Heart left ventricle (tissue), 16 donors: ENCODE measurements at places on chromosomes 4 and X. TPM values are rescaled to one million over a fixed set of nuclear protein-coding genes. Genes with fewer than 3 reads are reported as not detected.

DNA sequence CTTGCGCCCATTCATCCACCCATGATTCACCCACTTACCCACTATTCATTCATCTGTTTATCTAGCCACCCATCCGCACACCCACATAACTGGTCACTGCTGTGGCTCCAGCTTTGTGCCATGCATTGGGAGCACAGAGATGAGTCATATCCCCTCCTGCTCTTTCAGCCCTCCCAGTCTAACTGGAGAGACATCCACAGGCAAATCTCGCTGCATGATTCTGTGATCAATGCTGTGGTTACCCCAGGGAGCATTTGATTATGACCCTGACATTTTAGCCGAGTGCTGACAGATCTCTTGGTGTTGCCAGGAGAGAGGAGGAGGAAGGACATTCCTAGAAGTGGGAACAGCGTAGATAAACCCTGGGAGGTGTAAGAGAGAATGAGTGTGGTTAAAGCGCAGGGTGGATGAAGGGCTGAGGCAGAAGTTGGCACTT lies 10.4 kb upstream of the PORCN start:
- DNase-seq: no peak

GRCh38 chr4:8115916-8116315 lies 42.7 kb downstream of the ABLIM2 start:
- DNase-seq: peak; percentile 9

GRCh38 chrX:102085706-102086105 lies 39.8 kb upstream of the TCEAL2 start:
- no peak for DNase-seq

DNA sequence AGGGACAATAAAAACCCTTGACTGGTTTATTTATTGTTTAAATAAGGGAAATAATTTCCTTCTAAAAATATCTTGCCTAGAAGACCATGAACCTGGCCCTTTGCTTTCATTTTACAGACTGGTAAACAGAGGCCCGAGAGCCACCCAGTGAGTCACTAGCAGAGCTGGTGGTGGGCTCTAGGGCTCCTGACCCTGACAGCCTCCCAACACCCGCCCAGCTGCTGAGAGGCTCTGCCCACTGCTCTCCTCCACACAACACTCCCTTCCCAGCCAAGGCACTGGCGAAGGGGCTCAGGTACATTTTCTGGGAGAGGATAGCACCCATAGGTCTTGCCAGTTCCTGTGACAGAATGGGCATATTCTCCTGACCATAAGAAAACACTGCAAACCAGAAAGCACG lies 18.1 kb upstream of the PPEF2 start:
- no peak for DNase-seq

DNA sequence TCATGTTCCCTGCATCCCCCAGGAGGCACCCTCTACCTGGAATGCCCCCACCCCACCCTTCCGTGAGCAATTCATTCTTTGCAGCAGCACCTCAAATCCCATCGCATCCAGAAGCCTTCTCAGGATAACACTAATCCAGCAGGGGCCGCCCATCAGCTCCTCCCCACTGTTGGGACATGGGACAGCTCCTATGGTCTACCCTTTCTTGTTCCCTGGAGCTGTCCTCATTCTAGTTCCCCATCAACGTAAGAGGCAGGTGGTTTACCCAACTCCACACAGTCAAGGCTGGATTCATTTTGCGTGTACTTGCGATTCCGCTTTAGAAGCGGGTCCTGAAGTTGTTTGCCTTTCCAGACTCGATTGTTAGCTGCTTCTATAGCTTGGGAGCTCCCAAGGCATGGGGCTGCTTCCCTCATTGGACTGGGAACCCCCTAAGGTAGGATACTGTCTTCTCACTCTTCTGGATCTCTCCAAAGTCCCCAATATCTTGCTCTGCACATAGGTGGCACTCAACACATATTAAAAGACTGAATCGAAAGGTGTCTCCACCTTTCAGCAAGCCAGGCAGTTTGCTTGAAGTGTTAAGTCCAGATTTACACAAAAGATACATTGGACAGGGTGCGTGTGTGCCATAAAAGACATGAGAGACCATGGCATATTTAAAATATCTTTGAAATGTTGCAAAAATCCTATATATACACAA lies 942 bp upstream of the APLN start:
- DNase-seq: no peak

GRCh38 chrX:18983666-18984380 lies at the start of gene PHKA2:
PHKA2 (minus strand) TSS chrX:18984114; CDS start chrX:18983932, 182 bp downstream.
- DNase-seq: peak; percentile 69

DNA sequence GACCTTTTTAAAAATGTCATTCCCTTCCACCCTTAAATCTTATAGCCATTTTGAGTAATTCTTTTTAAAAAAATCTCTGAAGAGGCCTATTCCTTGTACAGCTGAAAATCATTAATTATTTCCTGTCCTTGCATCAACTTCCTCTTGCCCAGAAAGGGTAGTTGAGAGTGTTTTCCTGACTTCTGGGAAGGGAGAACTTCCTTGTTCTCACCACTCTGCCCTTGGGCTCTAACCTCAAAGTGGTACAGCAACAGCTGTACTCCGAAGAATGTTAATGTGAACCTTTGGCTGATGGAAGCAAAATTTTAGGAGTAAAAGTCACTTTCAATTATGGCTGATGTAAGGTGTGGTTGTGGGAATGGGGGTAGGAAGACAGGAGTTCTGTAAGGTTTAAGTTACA lies 15.1 kb upstream of the FABP2 start:
- no peak for DNase-seq

DNA sequence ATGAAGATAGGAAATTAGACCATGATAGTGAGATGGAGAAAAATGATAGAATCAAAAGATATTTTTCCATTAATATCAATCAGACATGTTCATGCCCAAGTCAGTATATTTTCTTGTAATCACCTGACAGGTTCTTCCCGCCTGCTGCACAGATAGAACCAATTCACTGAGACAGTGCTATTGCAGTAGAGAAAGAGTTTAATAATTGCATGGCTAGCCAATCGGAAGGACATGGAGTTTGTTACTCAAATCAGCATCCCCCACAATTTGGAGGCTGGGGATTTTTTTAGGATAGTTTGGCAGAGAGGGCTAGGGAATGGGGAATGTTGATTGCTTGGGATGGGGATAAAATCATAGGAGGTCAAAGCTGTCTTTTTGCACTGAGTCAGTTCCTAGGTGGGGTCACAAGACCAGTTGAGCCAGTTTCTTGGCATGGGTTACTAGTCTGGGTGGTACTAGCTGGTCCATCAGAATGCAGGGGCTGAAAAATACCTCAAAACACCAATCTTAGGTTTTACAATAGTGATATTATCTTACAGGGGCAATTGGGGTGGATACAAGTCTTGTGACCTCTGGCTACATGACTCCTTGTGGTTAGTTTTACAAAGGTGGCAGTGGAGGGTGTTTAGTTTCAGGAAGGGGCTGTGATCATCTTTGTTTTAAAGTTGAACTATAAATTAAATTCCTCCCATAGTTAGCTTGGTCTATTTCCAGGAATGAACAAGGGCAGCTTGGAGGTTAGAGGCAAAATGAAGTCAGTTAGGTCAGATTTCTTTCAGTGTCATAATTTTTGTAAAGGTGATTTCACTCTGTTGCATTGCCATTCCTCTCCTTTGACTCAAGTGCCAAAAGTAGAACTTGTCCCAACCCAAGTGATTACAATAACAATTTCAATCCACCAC lies 100.3 kb upstream of the PDE5A start:
- DNase-seq: no peak

DNA sequence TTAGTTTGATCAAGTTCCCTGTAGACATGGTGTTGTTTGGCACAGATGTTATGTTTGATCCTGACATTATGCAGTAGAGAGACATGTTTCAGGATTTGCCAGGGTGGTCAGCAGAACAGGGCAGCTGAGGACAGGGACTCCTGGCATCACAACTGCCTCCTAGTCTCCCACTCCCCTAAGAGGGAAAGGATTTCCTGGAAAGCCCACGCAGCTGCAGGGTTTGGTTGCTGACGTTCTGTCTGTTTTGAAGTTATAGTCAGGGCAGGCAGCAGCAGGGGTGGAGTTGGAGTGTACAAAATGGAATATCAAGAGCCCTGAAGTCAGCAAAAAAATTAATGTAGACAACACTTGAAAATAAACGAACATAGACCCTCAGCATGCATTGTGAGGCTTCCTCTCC lies 125.4 kb downstream of the CPE start:
- no peak for DNase-seq

DNA sequence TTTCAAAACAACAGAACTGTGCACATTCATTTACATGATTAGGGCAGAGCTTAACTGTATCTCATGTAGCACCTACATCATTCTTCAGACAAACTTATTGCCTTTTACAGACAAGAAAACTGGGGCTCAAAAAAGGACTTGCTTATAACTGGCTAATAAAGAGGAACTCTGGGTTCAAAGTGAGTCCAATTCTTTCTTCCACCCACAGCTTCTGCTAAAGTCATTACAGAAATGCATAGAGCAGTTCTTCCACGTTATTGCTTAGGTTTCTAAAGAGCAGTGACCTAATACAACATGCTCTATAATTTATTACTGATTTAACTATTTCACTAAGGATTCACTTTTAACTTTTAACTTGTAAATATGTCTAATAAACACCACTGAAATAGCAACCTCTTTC lies 60.6 kb downstream of the ELOVL6 start:
- no peak for DNase-seq

GRCh38 chr4:26959654-26960047 lies 99.0 kb downstream of the STIM2 start:
- DNase-seq: no peak

- DNase-seq: no peak
Observed at GRCh38 chr4:54548831-54549460, 108.8 kb upstream of the KIT start.

Gene TREX2
- total RNA-seq: 0.29 TPM

Gene CCKAR
- not detected for total RNA-seq

Gene LINC00632
- total RNA-seq: 716 TPM

Gene OTUD6A
- not detected for total RNA-seq

Gene ZMAT1
- total RNA-seq: 3.1 TPM

Gene SAGE1
- not detected for total RNA-seq

Gene ABLIM2
- 20.7 TPM for total RNA-seq
